ENCODE measurements at places on chromosomes 2 and 18.

GRCh38 chr2:37402636-37403035 is 58.2 kb downstream of the QPCT start:
- no peak for DNase-seq

DNA sequence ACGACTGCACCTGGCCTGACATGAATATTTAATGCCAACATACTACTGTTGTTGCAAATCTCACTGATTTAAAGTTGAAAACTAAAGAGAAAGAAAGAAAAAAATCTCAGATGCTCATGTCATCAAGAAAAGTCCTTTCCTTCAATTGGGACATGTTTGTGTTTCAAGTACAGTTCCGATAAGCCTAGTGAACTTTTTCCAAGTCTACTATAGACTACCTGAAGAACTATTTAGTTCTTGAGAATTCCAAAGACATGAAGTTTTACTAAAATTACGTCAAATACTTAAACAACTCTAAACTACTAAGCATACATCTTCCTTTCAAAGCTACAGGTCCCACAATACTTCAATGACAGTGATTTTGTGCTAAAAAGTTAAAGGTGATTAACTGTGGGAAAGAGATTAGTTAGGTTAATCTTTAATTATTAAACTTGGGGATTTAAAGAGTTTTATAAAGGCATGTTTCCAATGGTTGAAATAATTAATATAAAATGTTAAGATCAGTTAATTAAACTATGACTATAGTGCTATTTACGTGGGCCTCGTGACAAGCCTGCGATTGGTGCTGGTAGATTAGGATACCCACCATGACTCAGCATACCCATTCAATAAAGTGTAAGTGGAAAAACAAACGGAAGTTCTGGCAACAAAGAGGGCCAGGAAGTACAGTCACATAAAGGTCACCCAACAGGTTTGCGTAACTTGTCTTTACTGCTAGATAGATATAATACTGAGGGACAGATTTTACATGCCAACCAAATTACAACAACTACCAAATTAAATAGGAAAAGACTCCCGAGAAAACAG is 55.5 kb downstream of the SEPTIN10 start:
- peak; percentile 91 for DNase-seq

GRCh38 chr2:217407362-217407761 is 547.5 kb upstream of the TNP1 start:
- DNase-seq, result no peak

GRCh38 chr2:37387148-37387835 is 42.9 kb downstream of the QPCT start:
- DNase-seq, result peak; percentile 41

DNA sequence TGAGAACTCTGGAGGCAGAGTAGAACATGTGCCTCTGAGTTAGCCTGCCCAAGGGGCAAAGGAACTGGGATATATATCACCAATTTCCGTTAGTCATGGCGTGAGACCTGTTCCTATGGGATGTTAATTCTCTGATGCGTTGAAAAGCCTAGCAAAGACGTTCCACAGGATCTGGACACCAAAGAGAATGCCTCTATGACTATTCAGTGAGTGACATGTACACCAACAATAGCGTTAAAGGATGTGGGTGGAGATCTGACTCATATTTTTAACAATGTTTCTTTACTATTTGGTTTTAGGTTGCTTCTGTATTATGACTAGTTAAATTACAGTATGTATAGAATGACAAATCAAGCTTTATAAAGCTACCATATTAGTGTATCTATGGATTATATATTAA is 320.9 kb upstream of the MC4R start:
- peak; percentile 89 for DNase-seq

DNA sequence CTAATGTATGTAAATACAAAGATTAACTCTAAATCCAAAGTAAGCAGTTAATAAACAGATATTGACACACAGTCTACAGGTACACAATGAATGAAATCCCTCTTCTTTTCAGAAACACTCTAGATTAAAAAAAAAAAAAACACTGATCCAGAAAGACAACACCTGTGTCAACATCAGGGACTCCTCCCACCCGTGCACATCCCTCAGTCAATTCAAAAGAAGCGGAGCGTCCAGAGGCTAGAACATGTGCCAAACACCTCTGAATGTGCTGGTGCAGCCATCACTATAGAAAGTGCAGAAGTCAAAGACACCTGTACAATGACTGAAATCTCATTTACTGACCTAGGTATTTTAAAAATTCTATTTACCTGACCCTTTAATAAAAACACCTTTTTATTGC is 622.6 kb upstream of the ID2 start:
- DNase-seq, result no peak

DNA sequence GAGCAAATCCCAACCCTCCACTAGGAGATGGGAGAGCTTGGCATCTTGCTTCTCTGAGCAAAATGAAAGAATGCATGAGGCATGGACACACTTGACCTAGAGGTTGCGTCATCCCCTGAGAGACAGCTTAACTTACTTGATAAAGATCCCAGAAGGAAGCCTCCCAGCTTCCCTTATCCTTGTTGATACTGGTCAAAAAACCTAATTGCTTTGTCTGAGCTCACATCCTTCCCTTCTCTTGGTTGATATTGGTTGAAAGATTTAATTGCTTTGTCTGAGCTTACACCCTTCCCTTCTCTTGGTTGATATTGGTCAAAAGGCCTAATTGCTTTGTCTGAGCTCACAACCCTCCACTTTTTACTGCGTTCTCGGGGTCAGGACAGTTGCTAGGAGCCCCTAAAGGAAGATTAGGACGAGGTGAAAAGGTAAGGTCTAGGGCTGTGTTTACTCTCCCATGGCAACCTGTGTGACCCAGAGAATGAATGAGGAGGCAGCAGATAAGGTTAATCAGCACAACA is 12.2 kb upstream of the BOD1L2 start:
- DNase-seq, result no peak

DNA sequence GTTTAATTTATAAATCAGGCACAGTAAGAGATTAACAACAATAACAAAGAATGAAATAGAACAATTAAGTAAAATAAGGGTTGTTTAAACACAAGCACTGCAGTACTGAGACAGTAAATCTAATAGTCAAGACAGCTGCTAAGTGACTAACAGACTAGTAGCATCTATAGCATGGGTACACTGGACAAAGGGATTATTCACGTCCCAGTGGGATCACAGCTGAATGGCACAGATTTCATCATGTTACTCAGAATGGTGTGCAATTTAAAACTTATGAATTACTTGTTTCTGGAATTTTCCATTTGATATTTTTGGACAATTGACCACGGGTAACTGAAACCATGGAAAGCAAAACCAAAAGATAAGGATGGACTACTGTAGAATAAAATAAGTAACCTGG is 161.9 kb upstream of the DAPL1 start:
- DNase-seq, result no peak

DNA sequence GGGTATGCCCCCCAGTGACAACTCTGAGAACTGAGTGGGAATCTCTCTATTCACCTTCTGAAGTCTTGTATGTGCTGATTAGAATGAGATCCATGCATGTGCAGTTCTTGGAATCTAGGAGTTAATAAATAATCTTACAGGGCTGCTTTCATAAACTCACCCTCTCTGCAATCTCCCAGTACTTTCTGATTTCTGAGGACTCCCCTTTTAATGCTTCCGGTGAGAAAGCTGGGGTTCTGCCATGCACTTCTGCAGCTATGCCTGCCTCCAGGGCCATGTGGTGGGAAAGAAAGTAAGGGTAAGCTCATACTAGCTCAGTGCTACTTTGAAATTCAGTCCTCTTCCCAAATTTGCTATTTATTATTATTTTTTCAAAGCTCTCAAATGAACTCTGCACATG is 432.9 kb downstream of the MTX2 start:
- no peak for DNase-seq

GRCh38 chr2:231920795-231921194 is 5.4 kb downstream of the NPPC start:
- no peak for DNase-seq

DNA sequence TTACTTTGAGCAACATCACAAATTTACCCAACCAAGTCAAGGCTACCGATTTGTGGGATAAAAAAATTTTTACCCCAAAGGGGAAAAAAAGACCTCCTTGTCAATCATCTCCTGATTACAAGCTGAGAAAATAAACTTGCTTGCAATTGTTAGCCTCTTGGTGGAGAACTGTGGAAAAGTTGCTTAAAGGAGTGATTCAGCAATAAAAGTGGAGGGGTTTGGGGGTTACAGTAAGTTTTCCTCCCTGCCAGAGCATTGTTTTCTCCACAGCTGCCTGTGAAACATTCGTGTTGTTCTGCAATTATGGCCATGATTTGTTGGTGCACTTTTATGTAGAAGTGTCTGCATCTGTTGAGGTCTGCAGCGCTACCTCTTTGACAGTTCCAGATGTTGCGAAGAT is 82.6 kb downstream of the EN1 start:
- DNase-seq, result no peak

- peak; percentile 8 for DNase-seq
These were observed 945.3 kb downstream of the TRIB2 start for GRCh38 chr2:13662055-13662454.

DNA sequence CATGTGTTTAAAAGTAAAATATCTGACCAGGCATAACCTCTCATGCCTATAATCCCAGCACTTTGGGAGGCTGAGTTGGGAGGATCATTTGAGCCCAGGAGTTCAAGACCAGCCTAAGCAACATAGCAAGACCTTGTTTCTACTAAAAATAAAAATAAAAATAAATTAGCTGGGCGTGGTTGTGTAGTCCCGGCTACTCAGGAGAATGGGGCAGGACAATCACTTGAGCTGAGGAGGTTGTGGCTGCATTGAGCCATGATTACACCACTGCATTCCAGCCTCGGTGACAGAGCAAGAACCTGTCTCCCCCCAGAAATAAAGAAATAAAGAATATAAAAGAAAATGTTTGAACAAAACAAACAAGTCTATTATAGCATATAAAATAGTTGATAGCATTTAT is 158.3 kb downstream of the ZBTB7C start:
- no peak for DNase-seq

- DNase-seq, result no peak
These were observed 214.4 kb upstream of the ARL4C start for GRCh38 chr2:234711308-234711707.

DNA sequence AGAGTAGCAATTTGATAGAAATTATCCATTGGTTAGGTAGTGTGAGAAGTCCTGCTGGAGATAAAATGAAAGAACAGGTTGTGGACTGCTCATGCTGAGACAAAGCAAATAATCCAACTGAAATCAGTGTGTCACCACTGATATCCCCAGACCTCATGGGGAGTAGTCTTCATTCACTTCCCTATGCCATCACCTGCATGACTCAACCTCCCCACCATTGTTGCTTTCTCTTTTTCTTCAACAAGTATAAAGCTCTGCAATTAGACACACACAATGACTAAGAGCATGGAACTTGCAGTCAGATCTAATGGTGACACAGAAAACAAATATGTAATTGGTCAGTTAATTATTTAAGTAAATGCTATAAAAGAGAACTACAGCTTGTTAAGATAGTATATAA is 475.3 kb downstream of the RIT2 start:
- DNase-seq, result peak; percentile 14

- no peak for DNase-seq
These were observed 97.3 kb upstream of the FZD5 start for GRCh38 chr2:207867056-207867455.

- DNase-seq, result no peak
These were observed 710 bp downstream of the DUSP19 start for GRCh38 chr2:183079139-183079775.

DNA sequence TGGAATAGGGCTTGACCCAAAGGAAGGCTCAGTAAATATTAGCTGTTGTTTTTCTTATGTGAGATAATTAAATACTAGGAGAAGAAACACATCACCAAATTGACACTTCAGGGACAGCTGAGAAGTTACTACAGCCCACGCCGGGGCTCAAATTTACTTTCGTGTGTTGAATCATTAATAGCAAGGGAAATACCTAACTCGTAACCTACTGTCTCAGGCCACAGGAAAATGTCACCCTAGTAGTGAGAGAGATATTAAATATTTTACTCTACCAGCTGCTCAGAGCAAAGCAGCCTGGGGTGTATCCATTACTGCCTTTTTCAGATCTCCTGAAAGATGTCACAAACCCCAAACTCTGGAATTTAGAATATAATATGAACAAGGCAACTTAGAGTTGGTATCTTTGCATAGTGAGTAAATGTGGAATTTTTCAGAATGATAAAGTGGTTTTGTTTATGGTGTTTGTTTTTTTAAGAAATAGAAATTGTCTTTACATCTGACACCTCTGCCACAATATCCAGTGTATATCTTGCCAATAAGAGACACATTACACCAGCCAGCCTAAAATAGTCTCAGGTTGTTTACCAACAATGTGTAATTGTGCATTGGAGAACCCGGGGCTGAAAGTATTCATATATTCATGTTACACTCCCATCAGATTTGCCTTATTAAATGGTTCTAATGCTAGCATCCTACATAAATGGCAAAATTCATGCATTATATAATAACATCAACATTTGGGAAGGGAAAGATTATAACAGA is 48.4 kb downstream of the ATP8B1 start:
- no peak for DNase-seq

DNA sequence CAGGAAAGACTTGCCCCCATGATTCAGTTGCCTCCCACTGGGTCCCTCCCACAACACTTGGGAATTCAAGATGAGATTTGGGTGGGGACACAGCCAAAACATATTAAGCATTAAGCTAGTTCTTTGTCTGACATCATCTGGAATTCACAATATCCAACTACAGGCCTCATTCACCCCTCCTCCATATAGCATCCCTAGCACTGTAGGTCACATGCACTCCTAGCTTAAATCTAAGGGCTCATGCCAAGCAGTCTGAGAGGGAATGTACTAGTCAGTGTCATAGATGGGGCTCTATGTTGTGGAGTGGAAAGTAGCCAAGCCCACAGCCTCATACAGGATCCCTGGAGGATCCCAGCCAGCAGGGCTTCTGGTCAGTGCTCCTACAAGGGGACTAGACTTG is 92.1 kb downstream of the IRS1 start:
- no peak for DNase-seq

GRCh38 chr2:11309706-11310105 is 34.7 kb downstream of the ROCK2 start:
- DNase-seq, result no peak

GRCh38 chr2:47064106-47064505 is 91.0 kb downstream of the STPG4 start:
- DNase-seq, result no peak

DNA sequence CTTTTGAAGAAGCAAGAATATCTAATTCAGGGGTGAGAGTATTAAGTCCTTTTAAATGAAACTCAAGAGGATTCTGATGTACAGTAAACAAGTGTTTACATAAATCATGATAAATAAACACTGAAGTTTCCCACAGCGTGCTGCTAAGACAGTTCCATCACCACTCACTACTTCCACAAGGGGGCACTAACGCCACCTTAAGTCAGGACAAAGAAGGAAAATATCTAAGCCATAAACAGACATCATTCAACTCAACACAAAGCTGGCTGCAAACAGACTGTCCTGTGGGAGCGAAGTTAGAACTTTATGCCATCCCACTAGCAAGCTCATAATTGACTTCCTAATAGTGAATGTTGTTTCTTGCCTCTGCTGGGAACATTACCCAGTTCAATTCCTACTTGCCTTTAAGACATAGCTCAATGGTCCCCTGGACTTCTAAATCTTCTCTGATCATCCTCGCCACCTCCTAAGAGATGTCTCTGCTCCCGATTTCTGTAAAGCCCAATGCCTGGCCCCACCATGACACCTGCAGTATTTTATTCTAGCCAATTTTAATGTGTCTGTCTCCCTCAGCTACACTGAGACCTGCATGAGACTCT is 36.5 kb downstream of the MRPL44 start:
- peak; percentile 58 for DNase-seq

- no peak for DNase-seq
These were observed 173.0 kb downstream of the SMAD7 start for GRCh38 chr18:48777744-48778116.

GRCh38 chr2:74540291-74540690 is 10.6 kb downstream of the HTRA2 start:
- DNase-seq, result no peak

Data from HT1080 (cell line).